ENCODE measurements at places on chromosomes 11 and 22. TPM values are rescaled to one million over a fixed set of nuclear protein-coding genes. Genes with fewer than 3 reads are reported as not detected.

SLC35E4 gene
- total RNA-seq: 5.0 TPM

CHEK2 gene
- total RNA-seq: 7.4 TPM

DEPDC7 gene
- 28.7 TPM for total RNA-seq

GRK3 gene
- 12.4 TPM for total RNA-seq

C1QTNF4 gene
- 7.0 TPM for total RNA-seq

SLC5A4 gene
- total RNA-seq: not detected

CCDC81 gene
- total RNA-seq: 0.74 TPM

GP1BB gene
- 8.3 TPM for total RNA-seq

TIGD3 gene
- 3.8 TPM for total RNA-seq

- no peak for DNase-seq
Measured at GRCh38 chr22:22974795-22975580, 87.4 kb downstream of the IGLL5 start.

- DNase-seq: peak; percentile 81
Measured at GRCh38 chr11:75639762-75640181, 29.1 kb downstream of the MAP6 start.

DNA sequence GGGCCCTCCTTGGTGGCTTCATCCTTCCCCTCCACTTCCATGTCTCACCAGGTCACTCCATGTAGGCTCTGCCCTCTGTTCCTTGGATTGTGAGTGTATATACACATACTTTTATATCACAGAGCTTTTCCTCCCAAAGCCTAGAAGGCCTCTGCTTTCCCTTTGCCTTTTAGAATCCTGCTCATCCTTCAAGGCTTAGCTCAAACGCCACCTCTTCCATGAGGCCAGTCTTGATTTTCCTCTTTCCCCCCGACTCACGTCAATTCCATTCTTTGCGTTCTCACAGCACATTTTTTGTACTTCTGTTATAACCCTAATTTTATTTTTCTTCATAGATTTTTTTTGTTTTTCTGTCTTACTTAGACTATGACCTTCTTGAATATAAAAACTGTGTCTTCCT is 3.8 kb downstream of the ABCG4 start:
- DNase-seq: no peak

GRCh38 chr11:19715373-19715772 is 2.7 kb downstream of the NAV2 start:
- DNase-seq: no peak

- no peak for DNase-seq
Measured at GRCh38 chr11:123475469-123475868, 45.4 kb downstream of the GRAMD1B start.

DNA sequence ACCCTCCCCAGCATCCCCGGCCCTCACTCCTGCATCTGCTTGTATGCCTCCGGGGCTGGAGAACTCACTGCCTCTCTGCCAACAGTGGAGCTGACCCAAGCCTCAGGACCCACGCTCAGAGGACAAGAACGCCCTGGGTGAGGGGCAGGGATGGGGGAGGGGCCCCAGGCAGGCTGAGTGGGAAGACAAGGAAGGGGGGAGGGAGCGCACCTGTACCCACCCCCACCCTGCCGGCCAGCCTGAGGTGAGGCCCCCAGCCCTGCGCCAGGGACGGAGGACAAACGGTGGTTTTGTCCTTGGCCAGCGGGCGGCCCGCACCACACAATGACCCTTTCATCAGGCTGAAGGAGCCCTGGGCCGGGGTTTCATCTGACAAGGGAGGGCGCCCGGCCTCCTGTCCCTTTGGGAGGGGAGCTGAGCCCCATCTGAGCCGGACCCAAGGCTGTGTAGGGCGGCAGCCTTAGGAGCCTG is 10.0 kb downstream of the WNT7B start:
- no peak for DNase-seq

DNA sequence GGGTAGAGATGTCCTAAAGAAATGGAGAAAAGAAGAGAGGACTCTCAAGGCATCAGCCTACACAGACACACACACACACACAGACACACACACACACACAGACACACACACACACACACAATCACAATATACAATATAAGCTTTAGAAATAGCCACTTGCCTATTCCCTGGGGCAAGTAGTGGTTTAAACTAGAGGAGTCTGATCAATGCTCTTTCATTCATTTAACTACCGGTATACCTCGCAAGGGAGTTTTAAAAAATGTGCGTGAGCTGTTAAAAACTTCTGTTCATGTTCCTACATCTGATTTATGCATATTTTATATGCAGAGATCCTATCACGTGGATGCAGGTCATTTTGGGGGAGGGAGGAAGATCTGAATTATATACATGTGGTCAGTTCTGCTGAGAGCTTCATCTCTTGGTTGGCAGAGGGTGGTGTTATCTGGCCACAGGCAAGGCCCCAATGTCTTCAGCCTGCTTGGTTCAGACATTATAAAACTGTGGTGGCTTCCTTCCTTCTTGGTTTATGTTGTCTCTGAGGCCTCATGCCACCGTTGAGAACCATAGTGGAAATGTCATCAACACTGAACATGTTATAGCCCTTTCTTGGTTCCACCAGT is 56.6 kb downstream of the SYT13 start:
- DNase-seq: no peak
